Left ventricle myocardium inferior (tissue), 1 donor: ENCODE measurements at places on chromosomes 3 and 15. TPM values are rescaled to one million over a fixed set of nuclear protein-coding genes. Genes with fewer than 3 reads are reported as not detected.
A peak's percentile ranks its signal among the peaks of the same experiment; 100 is the strongest.

GRCh38 chr3:31354373-31354772, 178.4 kb upstream of the STT3B start:
- H3K27me3 ChIP-seq, result no peaks in the 10 kb centered on the region
- no peak for DNase-seq
- no peak overlapping the region for H3K27ac ChIP-seq

WDR93 gene
- total RNA-seq, result not detected

- H3K27me3 ChIP-seq, result no peaks in the 10 kb centered on the region
- H3K4me3 ChIP-seq, result no peak overlapping the region
- H3K36me3 ChIP-seq, result peaks cover 55% of the 10 kb centered on the region
- H3K4me1 ChIP-seq, result peaks cover 67% of the 10 kb centered on the region
Observed at GRCh38 chr15:84856731-84857417, 27.6 kb upstream of the SLC28A1 start.

FOXL2NB gene
- not detected for total RNA-seq

GMPS gene
- total RNA-seq, result 29.4 TPM

GRCh38 chr3:124557433-124558232, 172.6 kb upstream of the UMPS start:
- no peak overlapping the region for H3K27ac ChIP-seq
- no peaks in the 10 kb centered on the region for H3K36me3 ChIP-seq
- no peak overlapping the region for H3K4me3 ChIP-seq
- H3K4me1 ChIP-seq, result peaks cover 34% of the 10 kb centered on the region
- no peak for DNase-seq

DNA sequence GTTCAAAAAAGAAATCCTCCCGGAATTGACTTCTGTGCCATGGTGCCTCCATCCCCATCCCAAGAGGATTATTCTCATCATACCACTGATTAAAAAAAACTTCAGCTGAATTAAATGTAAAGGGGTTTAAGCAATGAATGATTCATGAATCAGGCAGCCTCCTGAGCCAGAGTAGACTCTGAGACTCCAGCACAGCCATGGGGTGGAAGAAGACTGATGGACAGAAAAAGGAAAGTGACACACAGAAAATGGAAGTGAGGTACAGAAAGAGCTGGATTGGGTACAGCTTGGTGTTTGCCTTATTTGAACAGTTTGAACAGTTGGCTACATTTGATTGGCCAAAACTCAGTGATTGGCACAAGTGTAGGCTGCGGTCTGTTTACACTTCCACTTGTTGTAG, 224.8 kb upstream of the ATP10A start:
- peaks cover 13% of the 10 kb centered on the region for H3K27me3 ChIP-seq
- H3K4me1 ChIP-seq, result no peaks in the 10 kb centered on the region
- no peak for DNase-seq

- H3K36me3 ChIP-seq, result no peaks in the 10 kb centered on the region
- DNase-seq, result peak; percentile 18
- H3K4me1 ChIP-seq, result peaks cover 13% of the 10 kb centered on the region
Observed at GRCh38 chr15:97522347-97522746, 438.2 kb upstream of the ARRDC4 start.

GRCh38 chr15:97013491-97013890, 683.0 kb downstream of the NR2F2 start:
- no peaks in the 10 kb centered on the region for H3K4me1 ChIP-seq
- H3K27ac ChIP-seq, result no peak overlapping the region
- no peak for DNase-seq
- no peak overlapping the region for H3K4me3 ChIP-seq

GRCh38 chr3:72048873-72049272, 263.9 kb upstream of the PROK2 start:
- no peak overlapping the region for H3K4me3 ChIP-seq
- no peak for DNase-seq
- no peaks in the 10 kb centered on the region for H3K27me3 ChIP-seq
- peaks cover 6% of the 10 kb centered on the region for H3K4me1 ChIP-seq
- no peaks in the 10 kb centered on the region for H3K36me3 ChIP-seq
- H3K27ac ChIP-seq, result no peak overlapping the region

GRCh38 chr15:48475600-48476395, 144.6 kb downstream of the DUT start:
- no peak overlapping the region for H3K4me3 ChIP-seq
- H3K27ac ChIP-seq, result no peak overlapping the region
- peaks cover 6% of the 10 kb centered on the region for H3K4me1 ChIP-seq
- H3K27me3 ChIP-seq, result no peaks in the 10 kb centered on the region
- H3K36me3 ChIP-seq, result peaks cover 46% of the 10 kb centered on the region

DNA sequence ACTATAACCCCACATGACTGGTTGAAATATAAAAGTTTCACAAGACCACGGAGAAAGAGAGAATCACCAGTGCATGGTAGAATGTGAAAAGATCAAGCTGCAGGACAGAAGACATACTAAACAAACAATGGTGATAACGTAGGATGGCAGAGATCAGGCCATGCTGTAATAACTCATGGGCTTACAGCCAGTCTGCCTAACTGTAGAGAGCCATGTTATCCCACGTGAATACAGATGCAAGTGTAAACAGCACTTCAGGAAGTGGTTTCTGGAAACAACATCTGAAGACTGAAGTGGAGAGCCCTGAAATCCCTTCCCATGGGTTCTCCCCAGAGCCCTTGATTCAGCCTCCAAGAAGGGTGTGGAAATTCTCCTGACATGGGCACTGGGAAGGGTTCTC, 103.2 kb upstream of the SLCO2A1 start:
- H3K27me3 ChIP-seq, result no peaks in the 10 kb centered on the region
- H3K4me3 ChIP-seq, result no peak overlapping the region
- H3K36me3 ChIP-seq, result peaks cover 9% of the 10 kb centered on the region
- H3K27ac ChIP-seq, result no peak overlapping the region
- DNase-seq, result no peak

DNA sequence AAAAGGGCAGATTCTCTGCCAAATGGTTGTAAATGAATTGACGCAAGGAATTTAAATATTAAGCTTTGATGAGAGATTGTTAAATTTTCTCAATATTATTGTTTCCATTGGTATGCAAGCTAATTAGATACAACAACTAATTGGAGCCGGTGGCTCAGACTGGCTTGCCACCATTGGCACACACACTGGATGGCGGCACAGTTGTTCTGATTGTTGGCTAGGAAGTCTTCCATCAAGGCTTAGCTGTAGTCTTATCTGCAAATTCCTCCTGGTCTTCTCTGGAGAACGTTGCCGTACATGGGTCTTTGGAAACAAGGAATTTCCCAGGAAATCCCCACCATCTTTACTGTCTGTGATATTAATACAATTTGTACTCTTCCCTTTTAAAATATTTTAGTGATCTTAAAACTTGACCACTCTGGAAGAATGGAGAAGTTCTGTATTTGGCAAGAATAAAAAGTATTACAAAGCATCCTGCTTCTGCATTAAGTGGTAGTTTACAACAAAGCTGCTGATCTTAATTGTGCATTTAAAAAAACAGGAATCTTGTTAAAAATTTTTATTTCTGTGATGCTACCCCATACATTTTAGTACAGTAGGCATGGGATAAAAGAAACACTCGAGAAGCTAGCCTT, 126.5 kb downstream of the UBE2E2 start:
- no peak for DNase-seq
- H3K4me1 ChIP-seq, result peaks cover 15% of the 10 kb centered on the region
- no peaks in the 10 kb centered on the region for H3K36me3 ChIP-seq
- no peaks in the 10 kb centered on the region for H3K27me3 ChIP-seq
- H3K27ac ChIP-seq, result no peak overlapping the region
- no peak overlapping the region for H3K4me3 ChIP-seq

GRCh38 chr15:64772488-64772887, 2.9 kb downstream of the RBPMS2 start:
- H3K4me1 ChIP-seq, result peaks cover 63% of the 10 kb centered on the region
- DNase-seq, result no peak
- H3K36me3 ChIP-seq, result no peaks in the 10 kb centered on the region
- peak overlapping the region; percentile 90 for H3K27ac ChIP-seq
- peak overlapping the region; percentile 80 for H3K4me3 ChIP-seq

SLC6A20 gene
- total RNA-seq, result not detected

DNA sequence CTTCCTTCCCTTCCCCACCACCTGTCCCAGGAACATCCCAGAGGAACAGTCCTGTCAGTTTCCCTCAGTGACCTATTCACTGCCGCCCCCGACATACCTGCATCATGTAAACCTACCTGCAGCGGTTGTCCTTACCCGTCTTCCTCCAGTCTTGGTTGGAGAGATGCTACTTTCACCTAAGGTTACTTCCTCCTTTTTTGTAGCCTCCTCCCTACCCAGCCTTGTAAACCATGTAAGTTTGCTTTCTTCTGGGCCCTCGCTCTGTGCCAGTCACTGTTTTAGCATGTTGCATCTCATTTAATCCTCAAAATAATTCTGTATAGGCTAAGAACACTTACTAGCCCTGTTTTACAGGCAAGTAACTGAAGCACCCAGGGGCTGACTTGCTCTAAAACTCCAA, 58.3 kb downstream of the GPR171 start:
- H3K4me3 ChIP-seq, result no peak overlapping the region
- H3K4me1 ChIP-seq, result peaks cover 12% of the 10 kb centered on the region

SLC51B gene
- total RNA-seq, result not detected

DNA sequence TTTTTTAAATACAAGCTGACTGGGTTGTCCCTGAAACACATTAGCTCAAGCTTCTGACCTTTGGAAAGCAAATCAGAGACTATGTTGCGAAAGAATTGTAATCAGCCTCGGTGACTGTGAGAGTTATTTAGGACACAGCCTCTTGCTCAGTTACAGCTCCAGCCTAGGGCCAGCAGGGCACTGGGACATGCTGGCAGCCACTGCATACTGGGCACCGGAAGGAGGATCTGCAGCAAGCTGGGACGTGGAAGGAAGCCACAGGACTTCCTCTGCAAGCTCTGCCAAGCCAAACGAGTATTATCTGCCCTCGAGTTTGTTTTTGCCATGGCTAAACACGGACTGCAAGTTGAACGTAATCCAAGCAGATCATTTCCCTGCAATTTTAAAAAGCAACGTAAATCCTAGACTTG, 24.4 kb upstream of the COPG1 start:
- no peaks in the 10 kb centered on the region for H3K36me3 ChIP-seq
- H3K27ac ChIP-seq, result peak overlapping the region; percentile 93
- H3K27me3 ChIP-seq, result no peaks in the 10 kb centered on the region
- H3K4me1 ChIP-seq, result peaks cover 63% of the 10 kb centered on the region
- DNase-seq, result peak; percentile 86
- H3K4me3 ChIP-seq, result peak overlapping the region; percentile 37

GRCh38 chr3:112514527-112515128, 15.4 kb upstream of the BTLA start:
- H3K27me3 ChIP-seq, result no peaks in the 10 kb centered on the region
- no peaks in the 10 kb centered on the region for H3K4me1 ChIP-seq
- DNase-seq, result no peak
- no peak overlapping the region for H3K27ac ChIP-seq
- no peaks in the 10 kb centered on the region for H3K36me3 ChIP-seq

DNA sequence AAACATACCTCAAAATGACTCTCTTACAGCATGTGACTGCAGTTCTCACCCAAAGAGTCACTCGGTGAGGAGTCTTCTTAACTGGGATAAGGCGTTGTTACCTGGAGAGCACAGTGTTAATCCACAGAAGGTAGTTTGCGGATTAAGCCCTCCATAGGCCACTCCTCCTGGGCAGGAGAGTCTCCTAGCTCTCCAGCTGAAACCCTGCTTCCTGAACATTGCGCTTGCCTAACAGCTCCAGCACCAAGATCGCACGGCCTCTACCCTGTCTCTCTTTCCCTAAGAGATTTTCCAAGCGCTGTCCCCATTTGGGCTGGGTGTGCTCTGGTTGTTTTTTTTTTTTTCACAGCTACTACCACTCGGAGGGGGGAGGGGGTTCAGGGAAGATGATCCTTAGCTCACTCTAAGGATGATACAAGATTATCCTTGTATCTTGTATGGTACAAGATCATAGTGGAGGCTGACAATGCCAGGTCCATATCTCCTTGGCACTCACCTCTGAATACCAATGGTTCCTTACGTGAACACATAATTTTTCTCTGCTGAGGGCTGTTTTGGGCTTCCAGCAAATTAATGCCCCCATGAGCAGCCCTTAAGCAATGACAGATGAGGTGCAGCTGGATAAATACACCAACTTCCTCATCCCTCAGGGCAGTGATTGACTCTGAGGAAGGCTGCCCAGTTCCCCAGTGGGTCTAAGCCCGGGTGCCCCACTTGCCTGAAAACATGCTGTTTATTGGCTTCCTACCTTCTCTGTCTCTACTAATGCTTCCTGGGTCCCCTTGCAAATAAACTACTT, 185.2 kb upstream of the TSC22D2 start:
- H3K4me3 ChIP-seq, result no peak overlapping the region
- no peaks in the 10 kb centered on the region for H3K27me3 ChIP-seq
- no peak overlapping the region for H3K27ac ChIP-seq
- H3K4me1 ChIP-seq, result peaks cover 18% of the 10 kb centered on the region
- H3K36me3 ChIP-seq, result no peaks in the 10 kb centered on the region

HESX1 gene
- 0.30 TPM for total RNA-seq

DUSP7 gene
- total RNA-seq, result 23.1 TPM

- H3K36me3 ChIP-seq, result no peaks in the 10 kb centered on the region
- H3K4me3 ChIP-seq, result no peak overlapping the region
- H3K27me3 ChIP-seq, result no peaks in the 10 kb centered on the region
- H3K4me1 ChIP-seq, result no peaks in the 10 kb centered on the region
- H3K27ac ChIP-seq, result no peak overlapping the region
Observed at GRCh38 chr3:165751637-165752036, 85.6 kb downstream of the BCHE start.

DNA sequence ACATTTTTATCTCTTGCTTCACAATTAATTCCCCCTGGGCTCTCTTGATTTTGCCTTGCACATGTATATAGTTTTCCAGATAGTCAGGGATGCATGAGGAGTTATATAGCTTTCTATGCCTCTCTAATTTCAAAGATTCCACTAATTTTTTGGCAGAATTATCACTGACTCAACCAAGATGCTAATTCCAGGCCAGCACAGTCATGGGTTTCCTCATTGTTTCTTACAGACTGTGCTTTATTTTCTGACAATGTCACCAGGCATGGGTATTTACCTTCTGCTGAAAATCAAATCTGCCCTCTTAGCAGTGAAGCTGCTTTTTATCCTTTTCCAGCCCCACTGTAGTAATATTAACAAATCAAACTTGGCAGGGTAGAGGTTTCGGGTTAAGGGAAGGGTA, 1520.6 kb upstream of the CADM2 start:
- no peak for DNase-seq
- no peaks in the 10 kb centered on the region for H3K4me1 ChIP-seq
- H3K36me3 ChIP-seq, result no peaks in the 10 kb centered on the region
- H3K4me3 ChIP-seq, result no peak overlapping the region
- H3K27me3 ChIP-seq, result no peaks in the 10 kb centered on the region

GRCh38 chr3:160003520-160004128, 15.0 kb downstream of the IL12A start:
- no peak overlapping the region for H3K4me3 ChIP-seq
- no peaks in the 10 kb centered on the region for H3K27me3 ChIP-seq
- peak; percentile 58 for DNase-seq

DNA sequence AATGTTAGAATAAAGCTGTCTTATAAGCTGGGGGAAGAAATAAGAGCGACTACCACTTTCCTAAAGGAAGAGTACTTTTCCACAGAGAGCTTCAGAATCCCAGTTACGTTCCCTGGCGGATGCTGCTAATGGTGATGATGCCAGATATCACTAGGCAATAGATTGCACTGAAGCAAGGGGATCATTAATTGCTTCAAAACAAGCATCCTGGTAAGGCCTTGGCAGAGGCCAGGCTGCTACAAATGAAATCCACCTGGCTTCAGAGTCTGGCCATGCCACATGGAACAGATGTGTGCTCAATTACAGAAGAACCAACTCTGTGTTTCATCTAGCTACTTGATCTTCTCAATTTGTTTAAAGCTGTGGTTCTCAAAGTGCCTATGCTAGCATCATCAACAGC, 129.2 kb upstream of the IL12A start:
- H3K4me3 ChIP-seq, result no peak overlapping the region
- H3K27ac ChIP-seq, result peak overlapping the region; percentile 93
- H3K4me1 ChIP-seq, result peaks cover 98% of the 10 kb centered on the region
- H3K27me3 ChIP-seq, result no peaks in the 10 kb centered on the region
